ENCODE measurements at places on chromosomes 3 and 15.

DNA sequence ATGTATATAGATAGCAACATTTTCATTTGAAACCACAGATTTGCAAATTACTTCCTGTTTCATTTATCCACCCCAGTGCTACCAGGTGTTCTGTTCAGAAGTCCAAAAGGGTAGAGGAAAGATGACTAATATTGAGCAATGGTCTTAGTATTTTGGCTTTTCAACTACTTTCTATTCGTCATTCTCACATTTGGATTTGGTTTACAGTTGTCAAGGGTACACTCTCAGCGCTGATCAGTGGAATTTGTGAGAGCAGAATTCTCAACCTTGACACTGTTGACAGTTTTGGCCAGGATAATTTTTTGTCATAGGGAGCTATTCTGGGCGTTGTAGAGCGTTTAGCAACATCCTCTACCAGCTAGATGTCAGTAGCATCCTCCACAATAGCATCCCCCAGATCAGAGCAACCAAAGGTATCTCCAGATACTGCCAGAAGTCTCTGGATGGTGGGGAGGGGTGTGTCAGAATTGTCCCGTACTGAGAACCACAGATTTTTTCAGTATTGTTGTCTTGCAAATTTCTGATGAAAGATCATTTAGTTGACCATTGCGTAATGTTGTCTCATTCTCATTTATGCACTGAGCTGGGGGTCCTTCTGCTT is 4.2 kb downstream of the HMCES start:
- DNase-seq, result no peak

DNA sequence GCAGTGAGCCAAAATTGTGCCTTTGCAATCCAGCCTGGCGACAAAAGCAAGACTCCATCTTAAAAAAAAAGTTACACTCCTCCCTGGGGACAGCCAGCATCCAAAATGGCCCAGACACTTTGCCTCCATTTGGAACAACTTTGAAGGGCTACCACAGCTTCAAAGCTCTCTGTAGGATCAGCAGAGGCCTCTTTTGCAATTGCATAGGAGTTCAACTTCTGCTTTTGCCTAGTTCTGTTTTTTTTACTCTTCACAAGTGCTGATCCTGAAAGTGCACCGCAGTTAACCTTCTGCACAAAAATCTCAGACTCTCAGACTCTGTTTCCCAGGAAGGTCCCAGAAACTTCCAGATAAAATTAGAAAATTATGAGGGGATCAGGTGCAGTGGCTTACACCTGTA is 25.2 kb upstream of the SLC4A7 start:
- no peak for DNase-seq

DNA sequence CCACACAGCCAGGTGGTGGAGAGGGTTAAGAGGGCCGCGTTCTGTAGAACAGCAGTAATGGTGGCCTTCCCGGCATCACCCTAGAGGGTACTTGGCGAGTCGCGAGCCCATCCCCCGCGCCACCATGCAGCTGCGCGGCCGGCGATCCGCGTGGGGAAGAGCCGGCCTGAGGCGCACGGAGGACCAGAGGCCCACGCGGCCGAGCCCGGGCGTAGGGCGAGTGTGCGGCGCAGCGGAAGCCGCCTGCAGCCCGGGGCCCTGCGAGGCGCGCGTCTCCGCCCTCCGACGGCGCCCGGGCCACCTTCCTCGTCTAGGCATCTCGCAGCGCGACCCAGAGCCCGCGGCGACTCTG is 423 bp downstream of the TKT start:
- no peak for DNase-seq

- no peak for DNase-seq
Observed at GRCh38 chr3:49032646-49033304, 3.6 kb upstream of the IMPDH2 start.

DNA sequence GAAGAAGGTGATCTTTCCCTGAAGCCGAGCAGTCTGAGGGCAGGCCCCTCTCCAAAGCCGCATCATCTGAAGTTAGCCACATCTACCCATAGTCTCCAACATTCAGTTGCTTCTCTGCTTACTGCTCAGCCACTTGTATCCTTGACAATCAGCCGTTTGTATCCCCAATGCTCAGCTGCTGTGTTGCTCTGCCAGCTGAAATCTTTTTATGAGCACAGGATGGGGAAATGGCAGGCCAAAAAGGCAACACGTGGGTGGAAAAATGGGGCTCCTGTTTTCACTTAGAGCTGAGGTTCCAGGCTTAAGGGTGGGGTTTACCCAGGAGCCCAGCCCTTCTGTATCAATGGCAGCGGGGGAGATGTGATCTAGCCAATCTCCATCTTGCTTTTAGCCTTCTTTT is 36.3 kb downstream of the METTL6 start:
- DNase-seq, result no peak

DNA sequence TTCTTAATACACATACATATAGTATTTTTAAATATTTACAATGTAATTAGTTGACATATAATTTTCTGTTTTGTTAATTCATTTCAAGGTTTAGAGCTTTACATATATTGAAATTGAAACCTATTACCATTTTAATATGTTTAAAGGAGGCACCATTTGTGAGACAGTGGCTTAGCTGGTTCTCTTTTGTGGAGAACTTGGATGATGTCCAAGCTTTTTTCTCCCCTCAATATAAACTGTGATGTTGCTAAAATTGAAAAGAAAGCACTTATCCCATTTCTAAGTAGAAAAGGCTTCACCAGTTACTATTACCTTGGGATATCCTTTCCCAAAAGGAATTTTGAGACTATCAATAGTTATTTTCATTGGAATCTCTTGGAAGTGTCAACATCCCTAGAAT is 707.2 kb downstream of the NTRK3 start:
- DNase-seq, result no peak

- no peak for DNase-seq
Observed at GRCh38 chr3:117080872-117081271, 371.3 kb downstream of the TUSC7 start.

GRCh38 chr3:157104928-157105652 is 54.9 kb downstream of the CCNL1 start:
- DNase-seq, result no peak

DNA sequence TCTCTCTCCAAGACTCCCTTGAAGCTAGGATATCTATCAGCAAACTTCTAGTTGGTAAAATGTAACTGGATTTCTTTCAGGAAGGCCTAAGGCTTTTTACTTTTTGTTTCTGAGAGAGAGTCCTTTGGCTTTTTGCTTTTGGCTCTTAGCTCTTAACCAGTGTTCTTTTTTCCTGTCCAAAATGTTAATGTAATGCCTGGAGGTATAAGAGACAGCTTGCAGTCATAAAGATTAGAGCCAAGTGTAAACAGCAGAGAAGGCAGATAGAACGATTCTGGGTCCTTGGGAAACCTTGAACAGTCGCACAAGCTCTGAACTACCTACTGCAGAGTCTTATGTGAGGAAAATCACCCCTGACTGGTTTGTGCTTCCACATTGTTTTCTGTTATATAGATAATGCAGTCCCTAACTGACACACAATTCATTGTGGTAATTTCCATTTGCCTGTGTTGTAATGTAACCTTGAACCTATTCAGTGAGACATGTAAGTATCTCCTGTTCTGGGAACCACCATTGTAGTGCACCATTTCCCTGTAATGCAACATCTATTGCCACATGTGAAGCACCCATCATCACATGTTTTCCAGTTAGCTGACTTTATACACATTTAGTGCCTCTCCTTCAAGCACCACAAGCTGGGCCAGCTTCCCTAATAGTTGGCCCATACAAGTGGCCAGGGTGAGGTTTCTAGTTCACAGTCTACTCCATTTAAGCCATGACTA is 1311.9 kb downstream of the ROBO1 start:
- no peak for DNase-seq

GRCh38 chr3:53749448-53749847 is 96.8 kb downstream of the CHDH start:
- no peak for DNase-seq

- no peak for DNase-seq
Observed at GRCh38 chr15:76155731-76156130, 95.9 kb downstream of the TMEM266 start.

DNA sequence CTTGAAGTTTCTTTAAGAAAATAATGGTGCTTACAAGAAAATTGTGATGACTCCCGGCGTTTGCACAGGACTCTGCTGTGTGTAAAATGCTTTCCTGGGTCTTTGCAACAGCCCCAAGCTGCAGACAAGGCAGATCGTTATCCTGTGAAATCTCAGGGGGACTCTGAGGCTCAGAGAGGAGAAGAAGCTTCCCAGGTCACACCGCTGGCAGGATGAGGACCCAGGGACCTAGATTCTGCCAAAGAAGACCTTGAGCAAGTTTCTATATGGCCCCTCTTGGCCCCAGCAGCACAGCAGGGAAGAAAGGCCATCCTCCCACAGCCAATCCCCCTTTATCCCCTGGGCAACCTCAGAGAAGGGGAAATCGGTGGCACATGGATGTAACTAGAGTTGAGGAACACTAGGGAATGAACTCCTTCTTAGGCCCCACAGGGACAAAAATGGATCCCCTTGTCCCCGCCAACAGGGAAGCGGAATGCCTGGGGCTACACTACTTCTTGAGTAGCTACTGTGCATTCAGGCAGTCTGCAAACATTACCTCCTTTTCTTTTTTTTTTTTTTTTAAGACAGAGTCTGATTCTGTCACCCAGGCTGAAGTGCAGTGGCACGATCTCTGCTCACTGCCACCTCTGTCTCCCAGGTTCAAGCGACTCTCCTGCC is 72.8 kb downstream of the CPN2 start:
- DNase-seq, result no peak

GRCh38 chr15:89775815-89776214 is 317 bp upstream of the MESP2 start:
- DNase-seq, result no peak

- no peak for DNase-seq
Observed at GRCh38 chr15:100252779-100253417, 88.9 kb downstream of the ADAMTS17 start.

GRCh38 chr3:150922611-150923010 is 17.4 kb upstream of the MINDY4B start:
- no peak for DNase-seq

DNA sequence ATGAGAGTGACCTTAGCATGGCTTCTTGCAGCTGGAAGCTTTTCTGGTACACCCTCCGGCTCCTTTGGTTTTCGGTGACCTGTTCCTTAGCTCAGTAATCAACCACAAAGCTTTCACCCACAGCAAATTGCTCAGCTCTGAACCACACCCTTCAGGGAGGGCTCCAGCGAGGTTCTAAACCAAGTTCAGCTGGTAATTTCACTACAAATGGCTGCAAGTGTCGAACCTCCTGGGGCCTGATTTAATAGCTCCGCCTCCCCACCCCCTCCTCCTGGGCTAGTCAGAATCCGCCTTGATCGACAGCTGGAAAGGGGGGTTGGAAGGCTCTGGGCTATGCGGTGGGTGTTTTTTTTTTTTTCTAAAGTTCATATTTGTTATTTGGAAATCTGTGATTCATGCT is 150.9 kb upstream of the MCTP2 start:
- DNase-seq, result no peak

DNA sequence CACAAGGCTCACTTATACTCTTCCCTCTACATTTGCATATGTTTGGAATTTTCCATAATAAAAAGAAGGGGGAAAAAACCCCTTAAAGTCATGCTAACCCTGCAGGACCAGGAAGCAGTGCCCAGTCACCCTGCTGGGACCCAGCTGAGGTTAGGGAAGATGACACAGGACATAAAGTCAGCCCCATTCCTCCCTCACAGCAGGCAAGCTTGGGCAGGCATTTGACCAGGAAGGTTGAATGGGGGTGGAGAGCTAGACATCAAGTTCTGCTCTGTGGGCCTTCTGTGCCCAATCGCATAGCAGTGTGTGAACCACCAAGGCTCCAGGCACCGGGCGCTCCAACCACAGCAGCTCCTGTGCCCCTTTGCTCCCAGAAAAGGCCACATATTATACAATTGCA is 7.1 kb upstream of the HDAC11 start:
- no peak for DNase-seq

GRCh38 chr3:94873751-94874150 is 810.9 kb downstream of the NSUN3 start:
- DNase-seq, result no peak

- DNase-seq, result no peak
Observed at GRCh38 chr3:104820959-104821358, 545.8 kb upstream of the ALCAM start.

- no peak for DNase-seq
Observed at GRCh38 chr15:32683906-32684584, 33.8 kb upstream of the GREM1 start.

DNA sequence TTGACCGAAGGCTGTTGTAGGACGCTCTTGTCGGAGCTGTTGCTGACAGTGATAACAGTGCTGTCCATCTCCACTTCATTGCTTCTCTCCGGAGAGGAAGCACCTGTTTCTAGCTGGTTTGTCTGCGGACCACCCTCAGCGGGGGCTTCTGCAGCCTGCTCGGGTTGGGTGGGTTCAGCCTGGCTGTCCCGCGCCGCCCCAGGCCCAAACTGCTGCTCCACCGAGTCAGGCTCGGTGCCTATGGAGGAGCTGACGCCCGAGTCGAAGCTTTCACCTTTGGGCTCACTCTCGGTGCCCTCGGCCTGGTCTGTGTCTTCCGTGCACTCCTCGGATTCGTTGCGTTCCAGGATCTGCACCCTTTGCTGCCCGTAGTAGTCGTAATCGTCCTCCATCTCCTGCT is 56.9 kb downstream of the TIGIT start:
- DNase-seq, result no peak

- no peak for DNase-seq
Observed at GRCh38 chr15:49343546-49343945, 79.5 kb upstream of the FGF7 start.

GRCh38 chr15:25169318-25169717 is 214.5 kb downstream of the SNRPN start:
- DNase-seq, result no peak

DNA sequence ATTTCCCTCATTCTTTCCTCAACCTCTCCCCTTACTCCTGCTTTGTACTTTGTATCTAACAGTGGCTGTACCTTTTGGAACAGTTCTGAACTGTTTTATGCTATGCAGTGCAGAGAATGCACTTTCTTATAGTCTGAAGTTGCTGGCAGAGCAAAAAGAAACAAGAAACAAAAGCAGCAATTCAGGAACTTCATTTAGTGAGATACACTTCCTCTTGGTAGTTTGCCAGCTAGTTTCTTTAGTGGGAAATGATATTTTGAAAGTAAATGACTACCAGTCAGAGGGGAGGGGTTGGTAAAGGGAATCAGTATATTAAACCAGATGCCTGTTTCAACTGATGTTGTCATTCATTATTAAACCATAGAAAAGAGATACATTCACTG is 55.0 kb upstream of the CHD2 start:
- no peak for DNase-seq

DNA sequence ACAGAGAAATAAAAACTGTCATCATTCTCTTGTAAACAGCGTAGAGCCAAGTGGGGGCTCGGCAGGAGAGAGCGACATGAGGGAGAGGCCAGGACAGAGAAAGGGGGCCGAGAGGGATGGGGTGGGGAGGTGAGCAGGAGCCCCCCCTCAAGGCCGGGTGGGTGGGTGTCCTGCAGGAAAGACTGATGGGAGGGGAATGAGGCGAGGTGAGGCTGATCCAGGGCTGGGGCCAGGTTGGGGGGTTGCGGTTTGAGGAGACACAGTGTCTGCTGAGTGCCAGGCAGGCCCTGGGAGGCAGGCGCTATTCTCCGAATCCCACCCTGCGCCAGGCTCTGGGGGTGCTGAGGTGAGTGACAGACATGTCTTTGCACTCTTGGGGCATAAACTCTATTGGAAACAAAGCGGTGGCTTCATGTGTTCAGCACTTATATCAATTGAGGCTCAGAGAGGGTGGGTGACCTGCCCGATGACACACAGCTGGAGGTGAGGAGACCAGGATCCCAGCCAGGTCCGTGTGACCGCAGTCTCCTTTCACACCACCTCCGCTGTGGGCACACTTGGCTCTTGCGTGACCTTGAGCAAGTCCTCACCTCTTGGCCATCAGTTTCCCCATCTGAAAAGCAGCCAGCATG is 19.6 kb upstream of the CSPG4 start:
- DNase-seq, result no peak
